ENCODE measurements at places on chromosomes 7 and 10.

DNA sequence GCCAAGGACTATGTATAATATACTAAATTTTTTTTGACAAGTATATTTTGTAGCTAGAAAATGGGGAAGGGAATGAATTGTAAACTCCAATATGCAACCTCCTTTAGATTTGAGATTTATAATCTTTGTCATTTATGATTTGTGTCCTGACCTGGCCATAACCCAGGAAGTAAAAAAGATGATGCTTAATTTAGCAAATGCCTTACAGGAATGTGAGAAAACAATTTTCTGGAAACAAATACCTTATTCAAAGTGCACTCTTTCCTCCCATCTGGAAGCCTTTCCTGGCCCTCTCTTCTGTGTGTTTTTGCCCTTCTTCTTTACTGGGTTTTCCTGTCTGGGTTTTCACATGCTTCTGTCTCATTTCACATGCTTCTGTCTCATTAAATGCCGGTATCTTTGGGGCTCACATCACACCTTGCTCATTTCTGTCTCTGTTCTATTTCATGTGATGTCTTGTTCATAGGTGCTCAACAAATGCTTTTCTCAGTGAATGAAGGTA, 149.2 kb downstream of the RAPGEF5 start:
- no peak for DNase-seq

DNA sequence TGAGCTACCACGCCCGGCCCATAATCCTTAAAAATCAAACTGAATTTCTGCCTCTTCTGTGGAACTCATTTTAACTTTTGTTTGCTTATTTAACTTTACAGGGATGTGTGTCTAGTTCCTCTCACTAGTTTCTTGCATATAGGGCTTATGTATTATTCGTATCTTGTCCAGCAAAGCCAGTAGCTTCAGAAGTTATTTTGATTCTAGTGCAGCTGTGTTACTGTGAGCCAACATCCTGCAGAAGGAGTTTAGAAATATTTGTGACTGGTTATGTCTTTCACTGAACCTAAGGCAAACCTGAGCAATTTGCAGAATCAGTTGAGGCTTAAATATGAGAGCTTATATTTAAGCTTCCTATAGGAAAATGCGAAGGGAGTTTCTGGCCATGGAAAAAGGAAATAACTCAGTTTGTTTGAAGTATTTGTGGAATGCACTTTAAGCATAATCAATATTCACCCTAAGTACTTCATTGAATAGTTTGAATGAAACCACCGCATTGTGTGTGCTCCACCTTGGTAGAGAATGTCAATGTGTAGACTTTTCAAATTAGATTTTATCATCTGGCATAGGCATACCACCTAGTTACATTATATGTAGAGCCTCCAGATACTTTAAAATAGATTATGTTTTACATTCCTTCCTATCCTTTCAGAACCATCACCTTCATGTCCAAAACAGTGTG, 90.8 kb downstream of the MCU start:
- no peak for DNase-seq

GRCh38 chr7:43697690-43698089, 31.6 kb downstream of the COA1 start:
- no peak for DNase-seq

- no peak for DNase-seq
These were observed 421 bp downstream of the SMURF1 start for GRCh38 chr7:99143521-99143852.

- DNase-seq = peak; percentile 94
These were observed 3.1 kb downstream of the FLNC start for GRCh38 chr7:128833148-128833945.

DNA sequence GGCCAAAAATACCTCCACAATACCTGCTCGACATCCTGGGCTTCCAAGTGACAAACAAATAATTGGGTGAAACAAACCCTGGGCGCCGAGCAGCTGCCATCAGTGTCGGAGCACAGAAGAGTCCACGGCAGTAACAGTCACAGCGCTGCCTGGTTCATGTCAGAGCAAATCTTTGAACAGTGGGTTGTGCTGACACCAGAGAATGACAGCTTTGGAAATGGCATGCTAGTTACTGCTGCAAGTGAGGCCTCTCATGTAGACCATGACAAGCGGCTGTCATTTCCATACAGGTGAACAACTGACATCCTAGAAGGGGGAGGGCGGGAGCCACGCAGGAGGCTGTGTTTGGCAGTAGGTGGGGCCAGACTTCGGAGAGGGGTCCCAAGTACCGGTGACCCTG, 420.5 kb upstream of the GALNT17 start:
- DNase-seq = no peak

DNA sequence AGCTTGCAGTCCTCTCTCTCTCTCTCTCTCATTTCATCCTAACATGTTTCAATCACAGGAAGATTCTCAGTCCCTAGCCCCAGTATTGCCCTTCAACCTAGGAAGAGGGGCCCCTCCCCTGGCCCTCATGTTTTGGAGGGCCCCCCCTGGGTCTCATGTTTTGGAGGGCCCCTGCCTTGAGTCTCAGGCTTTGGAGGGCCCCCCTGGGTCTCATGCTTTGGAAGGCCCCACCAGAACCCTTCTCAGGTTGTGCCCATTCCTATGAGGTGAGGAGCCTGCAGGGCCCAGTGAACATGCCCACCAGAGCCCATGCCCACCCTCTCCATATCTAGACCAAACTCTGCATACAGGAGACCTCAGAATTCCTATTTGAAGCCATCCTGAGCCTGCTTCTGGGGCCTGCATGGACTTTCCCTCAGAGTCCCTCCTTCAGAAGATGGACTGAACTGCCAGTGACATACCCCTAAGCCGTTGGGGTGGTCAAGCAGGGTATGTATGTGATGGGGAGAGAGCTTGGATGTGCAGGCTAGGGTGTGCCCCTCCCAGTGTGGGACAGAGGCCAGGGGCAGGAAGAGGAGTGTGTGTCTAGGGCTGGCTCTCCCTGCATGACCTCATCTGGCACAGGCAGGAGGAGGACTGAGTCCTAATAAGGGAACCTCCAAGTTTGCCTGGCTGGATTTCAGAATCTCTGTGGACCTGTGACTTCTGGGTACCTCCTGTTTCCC, 8.1 kb upstream of the VDAC2 start:
- DNase-seq = peak; percentile 91

GRCh38 chr7:126780993-126781392, 471.7 kb downstream of the GRM8 start:
- DNase-seq = no peak

- DNase-seq = no peak
These were observed 47.3 kb upstream of the CPXM2 start for GRCh38 chr10:123938890-123939289.

DNA sequence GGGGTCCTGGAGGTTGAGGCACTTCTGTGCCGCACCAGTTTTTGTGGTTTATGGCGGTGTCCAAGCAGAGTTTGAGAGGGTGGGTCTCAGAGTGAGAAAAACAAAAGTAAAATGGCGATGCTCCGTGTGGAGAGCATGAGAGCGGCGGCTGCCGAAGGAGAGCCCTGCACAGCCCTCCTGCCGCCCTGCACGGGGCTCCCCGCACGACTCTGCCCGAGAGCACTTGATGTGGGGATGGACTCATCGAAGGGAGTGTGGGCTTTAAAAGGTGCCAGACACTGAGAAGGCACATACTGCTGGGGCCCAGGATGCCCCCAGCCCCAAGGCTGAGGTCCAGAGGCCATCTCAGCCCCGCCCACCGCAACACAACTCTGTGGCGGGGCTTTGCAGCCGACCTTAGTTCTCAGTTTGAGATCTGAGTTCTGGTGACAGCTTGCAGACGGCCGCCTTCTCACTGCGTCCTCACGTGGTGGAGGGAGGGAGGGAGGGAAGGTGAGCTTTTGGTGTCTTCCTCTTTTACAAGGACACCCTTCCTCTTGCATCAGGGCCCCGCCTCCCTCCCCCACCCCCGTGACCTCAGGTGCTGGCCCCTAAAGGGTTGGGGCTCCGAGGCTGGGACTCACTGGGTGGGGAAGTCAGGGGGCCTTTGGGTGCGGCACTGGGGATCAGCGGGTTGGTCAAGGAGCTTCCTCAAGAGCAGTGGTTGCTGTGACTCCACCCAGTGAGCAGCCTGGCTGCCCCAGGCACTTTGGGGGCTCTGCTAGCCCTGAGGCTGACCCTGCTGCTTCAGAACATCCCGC, 69.1 kb downstream of the NKX6-2 start:
- peak; percentile 62 for DNase-seq

- DNase-seq = no peak
These were observed 983.4 kb downstream of the CCSER2 start for GRCh38 chr10:85311613-85312337.
